ENCODE measurements at places on chromosomes 16 and 17.
A peak's percentile ranks its signal among the peaks of the same experiment; 100 is the strongest.

GRCh38 chr16:67878232-67878631, 5.4 kb downstream of the EDC4 start:
- no peak for DNase-seq

GRCh38 chr16:30680326-30680725, 18.6 kb upstream of the SRCAP start:
- DNase-seq = no peak

GRCh38 chr16:1770328-1771187, 785 bp downstream of the NME3 start:
- DNase-seq = peak; percentile 23

DNA sequence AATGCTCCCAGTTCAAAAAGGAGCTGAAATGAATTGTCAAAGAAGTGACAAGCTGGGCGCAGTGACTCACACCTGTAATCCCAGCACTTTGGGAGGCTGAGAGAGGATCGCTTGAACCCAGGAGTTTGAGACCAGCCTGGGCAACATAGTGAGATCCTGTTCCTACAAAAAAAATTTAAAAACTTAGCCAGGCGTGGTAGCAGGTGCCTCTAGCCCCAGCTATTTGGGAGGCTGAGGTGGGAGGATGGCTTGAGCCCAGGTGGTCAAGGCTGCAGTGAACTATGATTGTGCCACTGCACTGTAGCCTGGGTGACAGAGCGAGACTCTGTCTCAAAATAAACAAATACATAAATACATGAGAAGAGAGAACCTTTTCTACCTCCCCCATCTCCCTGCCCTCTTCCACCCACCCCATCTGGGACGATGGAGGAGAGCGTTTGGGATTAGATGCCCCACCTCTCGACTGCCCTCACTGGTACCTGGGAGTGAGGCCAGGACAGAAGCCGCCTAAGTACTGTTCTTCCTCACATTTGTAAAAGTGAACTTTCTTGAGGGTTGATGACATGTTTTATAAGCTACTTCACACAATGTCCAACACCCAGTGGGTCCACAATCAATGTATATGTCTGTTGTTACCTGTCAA, 2.4 kb downstream of the IL4R start:
- no peak for DNase-seq

DNA sequence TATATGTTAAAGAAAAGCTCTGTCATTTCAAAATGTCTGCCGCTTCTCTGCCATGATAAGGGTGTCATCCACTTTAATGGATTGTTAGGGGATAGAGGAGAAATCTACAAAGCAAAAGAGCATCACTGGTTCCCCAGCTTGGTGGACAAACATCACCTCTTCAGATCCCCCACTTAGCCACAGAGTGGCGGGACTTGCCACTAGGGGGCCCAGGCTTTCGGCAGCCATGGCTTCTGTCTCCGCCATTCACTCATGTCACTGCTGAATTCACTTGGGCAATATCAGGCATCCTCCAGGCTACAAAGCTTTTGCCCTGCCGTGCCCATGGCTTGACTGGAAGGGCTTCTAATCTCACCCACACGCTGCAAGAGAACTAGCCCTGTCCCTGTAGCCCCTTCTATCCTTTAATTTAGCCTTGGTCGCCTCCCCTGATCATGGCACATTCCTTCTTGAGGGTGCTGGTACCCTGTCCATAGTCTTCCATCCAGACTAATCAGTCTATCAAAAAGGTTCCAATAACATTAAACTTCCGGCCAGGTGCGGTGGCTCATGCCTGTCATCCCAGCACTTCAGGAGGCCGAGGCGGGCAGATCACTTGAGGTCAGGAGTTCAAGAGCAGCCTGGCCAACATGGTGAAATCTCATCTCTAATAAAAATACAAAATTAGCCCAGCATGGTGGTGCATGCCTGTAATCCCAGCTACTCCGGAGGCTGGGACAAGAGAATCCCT, 34.7 kb downstream of the SBK1 start:
- DNase-seq = peak; percentile 18

DNA sequence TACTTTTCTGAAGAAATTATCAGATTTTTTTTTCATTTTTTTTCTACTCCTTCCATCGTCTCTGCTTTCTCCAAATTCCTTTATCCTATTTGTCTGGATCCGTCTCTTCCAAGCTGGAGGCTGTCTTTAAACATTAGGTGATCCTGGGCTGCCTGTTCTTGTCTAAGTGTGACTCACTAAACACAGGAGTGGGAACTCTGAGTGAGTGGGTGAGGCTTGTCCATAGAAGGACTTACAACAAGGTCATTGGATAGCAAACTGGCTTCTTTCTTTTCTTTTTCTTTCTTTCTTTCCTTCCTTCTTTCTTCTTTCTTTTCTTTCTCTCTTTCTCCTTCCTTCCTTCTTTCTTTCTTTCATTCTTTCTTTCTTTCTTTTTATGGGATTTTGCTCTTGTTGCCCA, 18.2 kb downstream of the ALOX15 start:
- peak; percentile 43 for DNase-seq

DNA sequence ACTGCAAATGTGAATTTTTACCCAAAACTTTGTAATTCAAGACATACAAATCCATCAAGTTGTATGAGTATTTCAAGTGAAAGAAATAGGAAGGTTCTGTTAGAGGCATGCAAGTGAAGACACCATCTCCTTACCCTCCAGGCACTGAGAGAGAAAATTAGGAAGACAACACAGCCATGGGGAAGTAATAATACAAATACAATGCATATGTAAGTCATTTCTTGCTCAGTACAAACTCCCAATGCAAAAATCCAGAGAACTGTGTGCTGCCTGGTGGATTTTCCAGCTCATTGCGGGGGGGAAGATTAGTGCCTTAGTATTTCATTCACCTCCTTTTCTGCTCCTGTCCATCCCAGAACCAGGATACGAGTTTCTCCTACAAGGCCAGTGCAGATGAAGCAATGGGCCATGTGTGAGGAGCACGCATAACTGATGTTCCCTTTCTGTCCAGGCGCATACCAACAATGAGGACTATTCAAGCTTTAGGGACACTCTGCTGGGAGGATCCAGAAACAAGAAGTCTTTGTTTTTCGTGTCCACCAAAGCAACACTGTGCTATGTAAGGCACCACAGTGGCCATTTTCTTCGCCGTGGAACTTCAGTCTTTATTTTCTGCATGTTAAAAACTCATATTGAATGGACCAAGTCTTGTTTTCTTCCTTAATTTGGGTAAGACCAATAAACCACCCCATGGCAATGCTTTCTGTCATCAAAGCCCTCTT, 143.7 kb upstream of the RCVRN start:
- no peak for DNase-seq

DNA sequence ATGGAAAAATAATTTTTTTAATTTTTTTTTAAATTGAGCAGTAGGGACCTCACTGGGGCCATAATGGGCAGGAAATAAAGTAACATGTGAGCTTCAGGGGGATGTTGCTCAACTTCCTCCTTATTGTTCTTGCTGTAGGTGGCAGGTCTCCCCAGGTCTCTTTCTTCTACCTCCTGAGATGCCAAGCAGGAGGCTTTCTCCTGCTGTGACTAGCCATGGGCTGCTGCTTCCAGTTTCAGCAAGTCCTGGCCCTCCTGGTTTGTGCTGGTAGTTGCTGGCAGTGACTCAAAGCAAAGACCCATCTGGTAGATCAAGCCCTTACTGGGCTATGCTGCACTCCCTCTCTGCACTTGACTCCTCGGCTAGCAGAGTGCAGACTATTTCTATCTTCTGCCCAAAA, 2.3 kb downstream of the DPEP2NB start:
- peak; percentile 48 for DNase-seq

DNA sequence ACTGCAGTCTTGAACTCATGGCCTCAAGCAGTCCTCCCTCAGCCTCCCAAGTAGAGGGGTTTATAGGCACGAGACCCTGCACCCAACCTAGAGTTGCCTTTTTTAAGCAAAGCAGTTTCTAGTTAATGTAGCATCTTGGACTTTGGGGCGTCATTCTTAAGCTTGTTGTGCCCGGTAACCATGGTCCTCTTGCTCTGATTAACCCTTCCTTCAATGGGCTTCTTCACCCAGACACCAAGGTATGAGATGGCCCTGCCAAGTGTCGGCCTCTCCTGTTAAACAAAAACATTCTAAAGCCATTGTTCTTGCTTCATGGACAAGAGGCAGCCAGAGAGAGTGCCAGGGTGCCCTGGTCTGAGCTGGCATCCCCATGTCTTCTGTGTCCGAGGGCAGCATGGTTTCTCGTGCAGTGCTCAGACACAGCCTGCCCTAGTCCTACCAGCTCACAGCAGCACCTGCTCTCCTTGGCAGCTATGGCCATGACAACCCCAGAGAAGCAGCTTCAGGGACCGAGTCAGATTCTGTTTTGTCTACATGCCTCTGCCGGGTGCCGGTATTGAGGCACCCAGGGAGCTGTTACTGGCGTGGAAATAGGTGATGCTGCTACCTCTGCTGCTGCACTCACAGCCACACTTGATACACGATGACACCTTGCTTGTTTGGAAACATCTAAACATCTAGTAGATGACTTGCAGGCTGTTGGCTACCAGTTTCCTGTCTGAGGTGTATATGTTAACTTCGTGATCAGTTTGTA, 3.3 kb downstream of the RPL13 start:
- no peak for DNase-seq

Measured in renal cortical epithelial cell (primary cell).